Upper lobe of left lung (tissue), 6 donors: ENCODE measurements at places on chromosomes 5 and 9. TPM values are rescaled to one million over a fixed set of nuclear protein-coding genes. Genes with fewer than 3 reads are reported as not detected.

DNA sequence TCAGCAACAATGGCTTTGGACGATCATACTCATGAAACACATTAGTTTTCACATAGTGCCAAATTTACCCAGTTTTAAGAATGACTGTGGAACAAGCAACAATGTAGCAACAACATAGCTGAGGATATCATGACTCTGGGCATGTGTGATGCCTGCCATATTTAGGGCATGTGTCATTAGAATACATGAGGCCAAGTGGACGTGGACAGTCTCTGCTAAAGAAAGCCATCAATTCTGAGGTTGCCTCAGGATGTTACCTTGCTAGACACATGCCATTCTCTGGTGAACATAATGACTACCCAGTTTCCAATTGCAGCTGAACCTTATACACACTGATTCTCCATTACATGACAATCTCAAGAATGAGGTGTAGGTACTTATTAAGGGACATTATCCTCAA is 103.3 kb upstream of the ADAMTS19 start:
- H3K36me3 ChIP-seq: no peaks in the 10 kb centered on the region
- DNase-seq: no peak
- no peak overlapping the region for H3K27ac ChIP-seq
- H3K27me3 ChIP-seq: no peaks in the 10 kb centered on the region
- H3K4me3 ChIP-seq: no peak overlapping the region
- no peaks in the 10 kb centered on the region for H3K4me1 ChIP-seq

GRCh38 chr9:99403371-99403770 is 181.3 kb downstream of the SEC61B start:
- H3K27ac ChIP-seq: no peak overlapping the region
- H3K27me3 ChIP-seq: no peaks in the 10 kb centered on the region
- no peak for DNase-seq

- H3K27me3 ChIP-seq: no peaks in the 10 kb centered on the region
- H3K4me3 ChIP-seq: no peak overlapping the region
- no peaks in the 10 kb centered on the region for H3K36me3 ChIP-seq
Measured at GRCh38 chr9:71783120-71783523, 14.8 kb upstream of the CEMIP2 start.

- H3K27me3 ChIP-seq: no peaks in the 10 kb centered on the region
- H3K4me1 ChIP-seq: peaks cover 4% of the 10 kb centered on the region
- DNase-seq: no peak
Measured at GRCh38 chr5:168135897-168136296, 155.5 kb upstream of the WWC1 start.

GRCh38 chr9:37927132-37927531 is 23.2 kb upstream of the SLC25A51 start:
- no peak for DNase-seq
- H3K4me1 ChIP-seq: peaks cover 7% of the 10 kb centered on the region
- H3K36me3 ChIP-seq: peaks cover 10% of the 10 kb centered on the region

The HNRNPH1 gene
- total RNA-seq: 1,930 TPM

The FOXD4L3 gene
- not detected for total RNA-seq

The BRD3 gene
- total RNA-seq: 87.7 TPM
